GM03348 (cell line): ENCODE measurements at places on chromosomes 6 and 20.

GRCh38 chr20:3071610-3072529, at the start of gene OXT:
Gene OXT (plus strand): TSS chr20:3071620. CDS start chr20:3071656, 36 bp downstream.
- DNase-seq: no peak

GRCh38 chr6:35105078-35105477, 36.1 kb downstream of the TCP11 start:
- DNase-seq: no peak

DNA sequence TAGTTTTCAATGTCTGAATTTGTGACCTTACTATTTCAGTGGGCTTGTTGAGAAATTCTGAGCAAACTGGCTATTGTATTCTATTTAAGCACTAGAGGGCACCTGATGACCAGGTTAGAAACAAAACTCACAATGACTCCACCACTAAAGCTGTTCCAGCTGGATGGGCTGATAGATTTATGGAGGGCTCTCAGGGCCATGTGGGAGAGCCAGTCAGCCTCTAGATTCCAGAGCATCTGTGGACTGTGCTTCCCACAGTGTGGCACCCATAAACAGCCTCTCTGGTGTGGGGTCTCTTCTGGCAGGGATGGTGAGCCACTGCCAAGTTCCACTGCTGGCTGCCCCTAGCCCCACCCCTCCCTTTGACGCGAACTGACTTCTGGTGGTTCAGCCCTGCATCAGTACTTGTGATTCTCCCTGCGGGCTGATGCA, 29.2 kb downstream of the C6orf58 start:
- peak; percentile 34 for DNase-seq

DNA sequence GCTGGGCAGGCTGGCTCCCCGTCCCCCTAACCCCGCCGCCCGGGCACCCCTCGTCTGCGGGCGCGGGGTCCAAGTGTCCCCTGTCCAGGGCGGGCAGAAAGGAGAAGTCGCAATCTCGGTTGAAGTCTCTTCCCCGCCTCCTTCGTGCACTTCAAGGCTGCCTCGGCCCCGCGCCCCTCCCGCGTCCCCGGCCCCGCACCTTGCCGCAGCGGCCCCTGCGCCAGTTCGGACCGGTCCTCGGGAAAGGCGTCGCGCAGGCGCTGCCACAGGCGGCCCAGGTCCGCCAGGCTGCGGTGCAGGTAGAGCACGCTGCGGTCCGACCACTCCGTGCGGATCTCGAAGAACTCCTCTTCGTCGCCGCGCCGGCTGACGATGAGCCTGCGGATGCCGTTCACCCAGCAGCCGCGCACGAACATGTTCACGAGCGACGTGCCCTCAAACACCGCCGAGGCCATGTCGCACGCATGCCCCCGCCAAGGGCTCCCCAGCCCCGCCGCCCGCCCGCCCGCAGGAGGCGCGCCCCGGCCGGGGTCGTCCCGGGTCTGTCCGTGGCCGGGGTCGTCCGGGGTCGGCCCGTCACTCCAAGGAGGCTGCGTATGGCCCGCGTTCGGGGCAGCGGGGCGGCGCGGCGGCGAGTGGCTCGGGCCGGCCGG, at the start of gene PXDC1:
Gene PXDC1, minus strand, starts transcription at position 637 of the 653 bp plus-strand sequence. Its CDS starts 182 bp downstream, at position 455.
- DNase-seq: no peak

DNA sequence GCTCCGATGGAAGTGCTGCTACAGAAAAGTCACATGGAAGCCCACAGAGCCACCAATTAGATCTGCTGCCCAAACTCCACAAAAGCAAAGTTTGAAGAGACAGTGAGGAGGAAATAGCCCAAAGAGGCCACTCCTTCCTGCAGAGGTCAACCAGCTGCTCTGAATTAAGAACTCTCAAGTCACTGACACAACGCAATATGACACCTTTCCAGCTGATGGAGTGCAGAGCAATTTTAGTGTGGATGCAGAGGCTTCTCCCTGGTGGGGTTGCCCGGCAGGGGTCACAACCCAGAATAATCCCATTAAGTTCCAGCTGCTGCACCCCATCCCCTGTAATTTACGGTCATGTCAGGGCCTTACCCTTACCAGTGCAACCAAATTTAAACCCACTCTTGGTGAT, 361.9 kb upstream of the JARID2 start:
- DNase-seq: peak; percentile 54

GRCh38 chr6:125104425-125104824, 49.1 kb upstream of the TPD52L1 start:
- peak; percentile 61 for DNase-seq

- DNase-seq: no peak
Measured at GRCh38 chr20:64015635-64016034, 20.3 kb upstream of the C20orf204 start.

GRCh38 chr6:168107191-168107983, 28.4 kb upstream of the FRMD1 start:
- DNase-seq: no peak

- DNase-seq: no peak
Measured at GRCh38 chr6:106206905-106207304, 118.7 kb downstream of the ATG5 start.

DNA sequence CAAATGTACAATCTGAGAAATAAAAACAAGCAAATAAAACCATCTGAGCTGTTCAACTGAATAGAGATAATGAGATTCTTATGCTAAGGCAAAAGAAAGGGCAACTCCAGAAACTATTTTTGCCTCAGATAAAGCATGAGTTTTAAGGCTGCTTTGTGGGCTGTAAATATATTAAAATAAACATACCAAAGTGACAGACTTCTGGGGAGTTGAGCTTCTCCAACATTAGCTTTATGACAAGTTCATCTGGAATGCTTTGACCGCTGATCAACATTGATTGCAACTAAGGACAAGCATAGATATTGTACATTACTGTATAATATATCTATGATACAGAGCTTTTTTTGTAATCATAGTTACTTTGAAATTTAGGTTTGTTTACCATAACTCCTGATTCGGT, 19.3 kb downstream of the AK9 start:
- peak; percentile 32 for DNase-seq

- DNase-seq: peak; percentile 15
Measured at GRCh38 chr6:137867685-137868509, 838 bp downstream of the TNFAIP3 start.

DNA sequence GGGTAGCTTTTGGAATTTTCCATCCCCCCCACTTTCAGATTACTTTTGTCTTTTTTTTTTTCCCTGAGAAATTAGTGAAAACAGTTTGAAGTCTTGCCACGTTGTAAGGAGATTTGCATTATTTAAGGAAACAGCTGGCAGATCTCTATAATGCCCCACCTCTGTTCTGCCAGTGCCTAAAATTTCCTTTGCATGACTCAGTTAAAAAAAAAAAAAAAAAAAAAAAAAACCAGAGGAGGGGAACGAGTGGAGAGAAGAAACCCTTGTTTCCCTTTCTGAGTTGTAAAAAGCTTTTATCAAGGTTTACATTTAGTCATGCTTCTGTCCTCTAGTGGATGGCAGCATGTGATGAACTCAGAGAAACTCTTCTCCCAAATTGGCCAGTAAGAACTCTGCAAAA, 33.5 kb downstream of the CARMIL1 start:
- DNase-seq: peak; percentile 61

- no peak for DNase-seq
Measured at GRCh38 chr6:169051371-169051770, 202.3 kb downstream of the THBS2 start.

DNA sequence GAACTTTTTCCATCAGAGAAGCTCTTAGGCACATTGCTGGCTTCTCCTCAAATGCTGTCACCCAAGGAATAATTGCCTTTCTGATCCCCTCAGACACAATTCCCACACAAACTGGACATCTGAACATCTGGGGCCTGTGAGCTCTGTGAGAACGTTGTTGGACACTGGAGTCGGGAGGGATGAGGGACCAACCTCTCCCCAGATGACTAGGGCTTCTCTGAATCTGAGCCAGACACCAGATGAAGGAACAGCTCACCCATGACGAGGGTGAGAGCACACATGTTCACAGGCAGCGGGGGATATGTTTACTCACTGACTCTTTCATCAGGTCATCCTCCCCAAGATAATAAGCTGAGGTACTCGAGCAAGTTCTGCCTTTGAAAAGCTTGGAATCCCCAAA, 283.9 kb upstream of the SUPT3H start:
- DNase-seq: peak; percentile 72

GRCh38 chr6:97705568-97705967, 422.6 kb upstream of the MMS22L start:
- peak; percentile 16 for DNase-seq

- no peak for DNase-seq
Measured at GRCh38 chr6:145506565-145506964, 228.8 kb downstream of the EPM2A start.

DNA sequence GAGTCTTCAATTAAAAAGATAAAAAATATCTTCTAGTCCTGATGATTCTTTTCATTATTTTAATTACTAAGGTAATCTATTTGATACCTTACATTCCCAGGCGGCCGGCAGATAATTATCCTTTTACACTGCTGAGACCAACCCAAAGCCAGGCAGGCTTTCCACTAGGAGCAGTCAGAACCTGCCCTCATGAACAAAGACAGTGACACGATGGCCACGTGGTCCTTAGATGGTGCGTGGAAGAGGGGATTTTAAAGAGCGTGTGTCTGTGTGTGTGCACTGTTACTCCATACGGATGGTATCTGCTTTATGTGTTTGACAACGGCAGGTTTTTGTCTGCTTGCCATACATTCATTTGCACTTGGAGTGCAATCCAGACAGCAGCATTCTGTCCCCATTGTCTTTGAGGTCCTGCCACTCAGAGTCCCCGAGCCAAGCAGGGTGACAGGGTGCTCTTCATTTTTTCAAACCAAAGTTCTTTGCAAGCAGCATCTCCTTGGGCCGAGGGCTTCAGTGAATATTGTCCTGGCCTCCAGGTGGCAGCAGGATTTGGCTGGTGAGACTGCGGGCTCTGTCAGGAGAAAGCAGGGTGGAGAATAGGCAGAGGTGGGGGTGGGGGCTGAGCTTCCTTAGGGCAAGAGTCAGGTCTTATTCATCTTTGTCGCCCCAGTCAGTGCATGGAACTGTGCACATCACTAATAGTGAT, 260.5 kb downstream of the NRN1 start:
- peak; percentile 58 for DNase-seq

- DNase-seq: no peak
Measured at GRCh38 chr6:150692604-150693003, 92.9 kb downstream of the PLEKHG1 start.

DNA sequence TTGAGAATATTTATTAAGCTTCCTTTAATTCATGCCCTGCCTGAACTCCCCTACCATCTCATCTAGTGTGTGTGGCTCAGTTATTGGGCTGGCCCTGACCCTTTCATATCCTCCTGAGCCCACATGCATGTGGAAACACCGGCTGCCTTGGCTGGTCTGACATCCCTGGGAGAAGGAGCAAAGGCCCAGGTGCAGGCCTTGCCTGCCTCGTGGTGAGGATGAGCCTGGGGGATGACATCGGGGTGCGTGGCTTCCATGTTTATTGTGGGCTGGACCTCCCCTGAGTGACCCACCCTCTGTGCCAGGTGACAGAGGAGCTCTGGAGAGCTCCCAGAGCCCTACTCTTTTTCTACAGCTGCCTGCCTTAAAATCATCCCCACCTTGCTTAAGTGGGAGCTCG, 69.1 kb downstream of the FOXA2 start:
- no peak for DNase-seq

DNA sequence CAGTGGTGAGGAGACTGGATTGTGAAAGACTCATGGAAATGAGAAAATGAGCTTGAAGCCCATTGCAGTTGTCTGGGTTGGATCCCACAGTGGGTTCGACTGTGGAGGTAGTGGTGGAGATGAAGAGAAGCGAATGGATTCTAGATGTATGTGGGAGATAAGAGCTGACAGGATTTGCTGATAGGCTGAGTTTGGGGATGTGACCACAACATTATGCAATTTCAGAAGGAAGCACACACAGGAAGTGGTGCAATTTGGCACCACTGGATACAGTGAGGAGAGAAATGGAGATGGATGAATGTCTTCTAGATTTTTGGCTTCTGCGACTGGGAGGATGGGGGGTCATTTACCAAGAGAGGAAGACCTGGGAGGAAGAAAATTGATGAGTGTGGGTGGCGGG, 64.4 kb upstream of the MAFB start:
- DNase-seq: no peak

GRCh38 chr6:84150705-84151104, 76.7 kb downstream of the CEP162 start:
- DNase-seq: peak; percentile 75

- no peak for DNase-seq
Measured at GRCh38 chr6:148891405-148891783, 144.6 kb downstream of the UST start.

- DNase-seq: no peak
Measured at GRCh38 chr6:88059191-88059590, 11.6 kb downstream of the SPACA1 start.

GRCh38 chr6:104324301-104324700, 535.4 kb downstream of the HACE1 start:
- DNase-seq: no peak

- DNase-seq: peak; percentile 51
Measured at GRCh38 chr6:70956451-70957283, at the start of gene B3GAT2. Gene B3GAT2 (minus strand): TSS chr6:70957060. CDS start chr6:70956429, 631 bp downstream.

- DNase-seq: peak; percentile 84
Measured at GRCh38 chr20:21505161-21505809, 8.6 kb downstream of the NKX2-2 start.

DNA sequence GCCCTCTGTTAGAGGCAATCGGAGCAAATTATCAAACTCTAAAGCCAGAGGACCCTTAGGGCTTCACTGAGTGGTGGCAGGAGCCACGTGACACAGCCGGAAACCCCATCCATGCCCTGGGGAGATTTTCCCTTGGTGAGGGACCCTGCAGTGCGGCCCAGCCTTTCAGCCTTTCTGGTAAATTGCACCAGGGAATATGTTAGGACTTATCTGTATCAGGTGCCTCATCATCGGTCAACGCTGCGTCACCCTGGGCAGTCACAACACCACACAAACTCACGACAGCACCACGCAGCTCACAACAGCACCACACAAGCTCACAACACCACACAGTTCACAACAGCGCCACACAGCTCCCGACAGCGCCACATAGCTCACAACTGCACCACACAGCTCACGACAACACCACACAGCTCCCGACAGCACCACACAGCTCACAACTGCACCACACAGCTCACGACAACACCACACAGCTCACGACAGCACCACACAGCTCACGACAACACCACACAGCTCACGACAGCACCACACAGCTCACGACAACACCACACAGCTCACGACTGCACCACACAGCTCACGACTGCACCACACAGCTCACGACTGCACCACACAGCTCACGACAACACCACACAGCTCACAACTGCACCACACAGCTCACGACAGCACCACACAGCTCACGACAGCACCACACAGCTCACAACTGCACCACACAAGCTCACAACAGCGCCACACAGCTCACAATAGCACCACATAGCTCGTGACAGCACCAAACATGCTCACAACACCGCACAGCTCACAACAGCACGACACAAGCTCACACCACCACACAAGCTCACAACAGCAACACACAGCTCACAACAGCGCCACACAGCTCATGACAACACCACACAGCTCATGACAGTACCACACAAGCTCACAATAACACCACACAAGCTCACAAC, 199.0 kb downstream of the DLL1 start:
- no peak for DNase-seq

GRCh38 chr6:161817881-161818280, 544.0 kb upstream of the AGPAT4 start:
- DNase-seq: no peak

- peak; percentile 75 for DNase-seq
Measured at GRCh38 chr6:33314515-33314942, 651 bp upstream of the TAPBP start.

- no peak for DNase-seq
Measured at GRCh38 chr20:50758992-50759391, 27.6 kb downstream of the PARD6B start.
